ENCODE measurements at places on chromosomes 3 and 15. TPM values are rescaled to one million over a fixed set of nuclear protein-coding genes. Genes with fewer than 3 reads are reported as not detected.
A peak's percentile ranks its signal among the peaks of the same experiment; 100 is the strongest.

DNA sequence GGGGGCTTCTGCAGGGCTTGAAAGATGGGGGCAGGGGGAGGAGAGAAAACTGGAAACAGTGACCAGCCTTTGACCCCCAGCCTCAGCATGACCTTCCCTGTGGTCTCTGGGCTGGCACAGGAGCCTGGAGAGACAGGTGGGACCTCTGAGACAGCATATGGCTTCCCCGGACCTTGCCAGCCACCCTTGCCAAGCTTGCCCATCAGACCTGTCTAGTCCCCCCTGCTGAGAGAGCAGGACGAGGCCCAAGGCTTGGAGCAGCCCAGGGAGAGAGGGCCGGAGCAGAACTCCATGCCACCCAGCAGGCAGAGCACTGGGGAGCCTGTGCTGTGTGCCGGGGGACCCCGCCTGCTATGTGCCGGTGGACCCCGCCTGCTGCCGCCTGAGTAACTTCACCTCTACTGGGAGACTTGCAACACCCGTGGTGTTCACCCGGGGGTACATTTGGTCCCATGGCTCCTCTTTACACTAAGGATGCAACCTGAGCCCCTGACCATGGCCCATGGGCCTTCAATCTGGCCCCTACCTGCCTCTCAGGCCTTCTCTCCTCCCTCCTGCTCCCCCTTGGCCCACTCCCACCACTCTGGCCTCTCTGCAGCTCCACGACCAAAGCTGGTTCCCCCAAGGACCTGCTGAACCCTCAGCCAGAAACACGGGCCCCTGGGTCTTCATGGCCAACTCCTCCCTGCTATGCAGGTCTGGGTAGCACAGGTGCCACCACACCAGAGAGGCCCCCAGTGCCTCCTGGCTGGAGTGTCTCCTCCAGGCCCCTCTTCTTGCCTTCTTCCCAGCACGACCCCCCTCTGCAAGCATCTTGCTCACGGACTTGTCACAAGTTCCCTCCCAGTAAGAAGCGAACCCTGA, 21.1 kb upstream of the SLC41A3 start:
- DNase-seq: peak; percentile 65

- no peak for DNase-seq
Measured at GRCh38 chr3:127959873-127960272, 44.8 kb downstream of the KBTBD12 start.

DNA sequence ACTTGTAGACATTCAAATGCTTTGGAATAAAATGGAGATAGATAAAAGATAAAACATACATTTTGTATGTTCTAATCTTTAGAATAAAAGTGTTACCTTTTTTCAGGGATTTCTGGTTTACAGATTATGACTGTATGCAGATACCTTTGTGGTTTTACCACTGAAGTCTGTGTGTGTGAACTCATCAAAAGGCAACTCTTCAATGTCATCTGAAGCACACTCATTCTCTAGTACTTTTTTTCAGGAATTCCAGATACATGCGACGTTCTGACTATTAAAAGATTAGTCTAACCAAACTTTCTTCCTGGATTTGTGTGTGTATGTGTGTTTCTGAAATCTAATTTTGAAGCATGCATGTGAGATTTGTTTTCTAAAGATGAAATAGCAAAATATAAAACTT, 188.6 kb downstream of the NLGN1 start:
- no peak for DNase-seq

DNA sequence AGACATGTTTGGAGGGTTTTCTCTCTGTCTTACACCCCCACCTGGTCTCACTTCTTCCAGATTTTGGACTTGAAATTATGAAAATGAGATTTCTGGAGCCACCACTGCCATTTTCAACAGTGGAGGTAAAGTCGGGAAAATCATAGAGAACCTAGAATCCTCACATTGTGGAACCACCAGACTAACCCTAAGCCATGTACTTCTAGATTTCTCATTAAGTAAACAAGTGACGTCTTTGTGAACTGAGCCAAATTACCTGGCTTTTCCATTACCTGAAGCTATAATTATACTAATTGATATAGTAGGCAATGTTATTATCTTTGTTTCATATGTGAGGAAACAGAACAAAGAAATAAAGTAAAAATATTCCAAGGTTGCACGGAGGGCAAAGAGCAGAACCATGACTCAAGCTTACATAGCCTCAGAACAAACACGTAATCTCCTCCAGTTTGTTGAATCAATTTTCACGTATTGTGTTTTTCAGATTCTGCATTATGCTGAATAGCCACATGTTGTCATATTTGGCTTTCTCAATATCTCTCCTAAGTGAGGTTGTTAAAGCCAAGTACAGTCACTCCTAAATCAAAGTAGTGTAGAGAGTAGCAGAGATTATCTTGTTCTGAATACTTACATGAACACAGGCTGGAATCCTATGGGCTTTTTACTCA, 101.3 kb upstream of the CMC1 start:
- DNase-seq: no peak

GRCh38 chr3:59388555-59389270, 338.9 kb upstream of the CFAP20DC start:
- no peak for DNase-seq

- no peak for DNase-seq
Measured at GRCh38 chr3:5267252-5267651, 79.7 kb downstream of the EDEM1 start.

DNA sequence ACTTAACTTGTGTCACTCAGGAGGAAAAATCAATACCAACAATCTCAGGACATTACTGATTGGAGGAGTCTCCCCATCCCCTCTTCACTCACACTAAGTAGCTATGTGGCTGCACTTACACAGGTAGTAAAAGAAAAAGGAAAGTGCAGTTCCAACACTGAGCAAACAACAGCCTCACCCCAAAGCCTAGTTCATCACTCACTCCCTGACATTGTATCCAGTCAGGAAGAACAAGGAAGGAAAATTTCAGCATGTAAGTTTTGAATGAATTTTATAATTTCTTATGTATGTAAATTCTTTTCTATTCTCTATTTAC, 273.4 kb downstream of the IGSF11 start:
- no peak for DNase-seq

- DNase-seq: no peak
Measured at GRCh38 chr3:39428745-39429201, 22.3 kb downstream of the RPSA start.

- no peak for DNase-seq
Measured at GRCh38 chr15:57458356-57458781, 82.1 kb downstream of the CGNL1 start.

DNA sequence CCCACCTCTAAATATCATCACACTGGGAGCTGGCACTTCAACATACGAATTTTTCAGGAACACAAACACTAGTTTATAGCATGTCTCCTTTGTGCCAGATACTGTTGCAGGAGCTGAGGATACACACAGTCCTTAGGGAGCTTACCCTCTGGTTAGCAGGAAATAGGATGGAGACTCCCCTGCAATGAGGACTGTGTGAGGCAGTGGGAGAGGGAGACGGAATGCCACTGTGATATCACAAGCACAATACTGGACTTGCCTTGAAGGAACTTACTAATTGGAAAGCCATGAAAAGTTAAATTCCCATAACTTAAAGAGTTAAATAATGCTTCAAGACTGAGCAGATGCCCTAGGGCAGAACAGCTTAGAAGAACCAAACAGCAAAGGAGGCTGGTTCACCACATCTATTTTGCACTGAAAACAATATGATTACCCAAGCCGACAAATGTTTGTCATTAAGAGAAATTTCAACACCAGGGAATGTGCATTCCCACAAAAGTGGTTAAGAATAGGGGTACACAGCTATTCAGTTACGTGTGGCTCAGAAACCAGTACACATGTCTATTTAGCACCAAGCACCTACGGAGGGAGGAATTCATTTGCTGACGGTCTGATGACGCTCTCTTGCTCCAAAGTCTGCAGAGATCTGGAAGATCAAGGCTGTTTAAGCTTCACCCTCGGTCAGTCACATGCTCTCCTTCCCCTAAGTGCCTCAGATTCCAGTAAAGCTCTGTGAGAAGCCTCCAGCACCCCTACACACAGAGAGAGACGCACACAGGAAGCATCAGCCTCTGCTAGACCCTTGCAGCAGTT, 5.2 kb downstream of the TBC1D2B start:
- DNase-seq: peak; percentile 24

DNA sequence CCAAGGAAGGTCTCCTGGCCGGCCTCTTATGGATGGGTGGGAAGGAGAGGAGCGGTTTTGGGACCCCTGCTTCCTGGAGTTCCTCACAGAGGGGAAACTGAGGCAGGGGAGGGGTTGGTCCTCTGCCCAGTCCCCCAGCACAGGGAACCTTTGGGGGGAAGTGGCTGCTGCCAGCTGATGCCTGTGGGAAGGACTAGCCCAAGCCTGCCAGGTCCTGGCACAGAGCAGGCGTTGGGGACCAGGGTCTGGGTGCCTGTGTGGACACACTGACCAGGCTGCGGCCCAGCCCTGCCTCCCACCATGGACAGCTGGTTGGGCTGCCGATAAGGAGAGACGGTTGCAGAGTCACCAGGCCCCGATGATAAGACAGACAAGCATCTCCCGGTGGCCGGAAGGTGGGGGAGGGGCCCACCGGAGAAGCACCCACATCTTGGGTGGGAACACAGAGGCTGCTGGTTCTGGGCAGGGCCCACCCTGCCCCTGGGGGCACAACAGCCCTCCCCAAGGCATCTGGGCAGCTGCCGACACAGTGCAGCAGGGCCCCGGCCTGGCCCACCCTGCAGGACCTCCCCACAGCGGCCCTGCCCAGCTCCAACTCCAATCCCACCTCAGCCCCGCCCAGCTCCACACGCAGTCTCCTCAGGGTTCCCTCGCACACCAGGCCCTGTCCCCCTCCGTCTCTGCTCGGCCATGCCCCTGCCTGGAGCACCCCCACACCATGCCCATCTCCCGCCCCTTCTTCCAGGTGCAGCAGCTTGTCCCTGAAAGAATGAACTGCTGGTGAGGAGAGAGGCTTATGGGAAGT, 50.7 kb downstream of the DNAJB8 start:
- DNase-seq: no peak

GRCh38 chr15:88699861-88700260, 61.0 kb downstream of the ISG20 start:
- DNase-seq: peak; percentile 67

DNA sequence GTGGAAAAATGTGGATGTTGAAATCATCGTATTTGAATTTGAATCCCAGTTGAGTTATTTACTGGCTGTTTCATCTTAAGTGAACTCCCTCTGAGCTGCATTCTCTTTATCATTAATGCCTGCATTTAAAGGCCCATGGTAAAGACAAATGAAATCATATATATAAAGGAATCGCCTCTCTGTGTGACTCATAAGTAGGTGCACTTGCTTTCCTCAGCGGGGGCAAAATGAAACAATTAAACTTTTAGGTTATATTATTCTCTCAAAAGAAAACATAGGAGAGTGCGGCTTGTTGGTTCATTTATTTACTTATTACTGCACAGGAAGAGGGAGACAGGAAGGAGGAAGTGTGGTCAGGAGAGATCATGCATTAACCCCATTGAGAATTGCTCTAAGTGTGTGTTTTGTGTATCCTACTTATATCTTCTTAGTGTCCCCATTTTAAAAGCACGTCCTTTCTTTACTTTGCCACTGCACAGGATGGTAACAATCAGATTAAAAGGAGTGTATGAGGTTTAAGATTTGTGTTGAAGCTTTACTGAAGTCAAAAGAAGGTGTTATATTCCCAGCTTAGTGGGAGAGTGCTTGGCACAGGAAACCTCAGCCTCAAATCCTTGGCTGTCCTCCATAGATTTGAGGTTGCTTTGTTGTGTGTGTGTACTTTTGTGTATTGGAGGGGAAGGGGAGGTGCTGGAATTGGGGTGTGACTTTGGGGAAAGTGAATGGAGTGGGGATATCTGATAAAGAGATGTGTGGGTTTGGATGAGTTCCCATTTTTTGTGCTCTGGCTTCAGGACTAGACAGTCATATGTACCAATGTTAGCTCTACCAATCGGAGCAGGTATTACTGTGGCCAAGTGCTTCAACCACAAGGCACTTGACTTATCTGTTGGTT, 595.8 kb upstream of the NR2F2 start:
- no peak for DNase-seq

- no peak for DNase-seq
Measured at GRCh38 chr3:172070802-172071201, 31.4 kb downstream of the FNDC3B start.

- DNase-seq: no peak
Measured at GRCh38 chr3:114874522-114874971, 272.5 kb downstream of the ZBTB20 start.

- no peak for DNase-seq
Measured at GRCh38 chr3:107910713-107911259, 180.0 kb downstream of the CD47 start.

DNA sequence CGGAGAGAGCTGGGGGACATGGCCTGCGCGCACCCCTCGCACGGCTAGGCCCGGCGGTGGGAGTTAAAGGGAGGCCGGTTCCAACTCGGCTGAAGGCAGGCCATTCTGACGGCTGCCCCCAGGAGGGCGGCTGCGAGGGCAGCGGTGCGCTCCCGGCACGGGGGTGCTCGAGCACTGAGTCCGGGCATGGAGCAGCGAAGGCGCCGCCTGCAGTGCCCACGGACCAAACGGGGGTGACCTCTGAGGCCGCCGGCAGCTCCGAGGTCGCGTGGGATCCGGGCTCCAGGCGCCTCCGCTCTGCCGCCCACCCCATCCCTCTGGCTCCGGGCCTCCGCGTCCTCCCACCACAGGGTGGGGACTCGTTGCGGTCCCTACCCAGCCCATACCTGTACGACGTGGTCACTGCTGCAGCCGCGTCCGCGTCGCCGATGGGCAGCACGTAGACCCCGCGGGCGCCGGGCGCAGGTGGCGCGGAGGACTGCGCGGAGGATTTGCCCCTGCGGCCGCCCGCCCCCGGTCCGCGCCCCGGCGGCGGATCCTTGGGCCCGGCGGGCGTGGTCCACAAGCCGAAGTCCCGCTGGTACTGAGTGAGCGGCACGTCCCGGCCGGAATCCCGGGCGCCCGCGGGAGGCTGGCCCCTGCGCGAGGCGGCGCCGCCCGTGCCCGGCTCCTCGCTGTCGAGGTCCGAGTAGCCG, 469 bp downstream of the MAP6D1 start:
- no peak for DNase-seq

GRCh38 chr3:176824811-176825210, 372.5 kb downstream of the TBL1XR1 start:
- no peak for DNase-seq

DNA sequence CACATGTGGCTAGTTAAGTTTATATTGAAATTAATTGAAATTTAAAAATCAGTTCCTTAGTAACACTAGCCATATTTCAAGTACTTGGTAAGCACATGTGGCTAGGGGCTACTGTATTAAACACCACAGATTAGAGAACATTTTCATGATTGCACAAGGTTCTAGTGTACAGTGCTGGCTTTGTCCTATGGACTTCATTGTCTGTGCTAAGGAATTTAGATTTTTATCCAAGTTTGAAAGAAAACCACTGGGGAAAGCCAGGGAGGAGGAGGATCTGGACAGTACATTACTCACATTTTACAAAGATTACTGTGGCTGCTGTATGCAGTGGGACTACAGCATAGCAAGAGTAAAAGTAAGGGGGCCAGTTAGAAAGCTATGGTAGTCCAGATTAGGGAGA, 13.9 kb downstream of the STAC start:
- DNase-seq: no peak

Gene PIK3CA
- 68.3 TPM for total RNA-seq

Gene HIGD2B
- not detected for total RNA-seq

Gene CPOX
- 14.7 TPM for total RNA-seq

Gene SCN11A
- 0.32 TPM for total RNA-seq

Gene CLDN16
- not detected for total RNA-seq

Gene CFAP100
- not detected for total RNA-seq

Gene SLC12A8
- 2.3 TPM for total RNA-seq

Gene ADGRG7
- total RNA-seq: not detected

Gene ROBO1
- total RNA-seq: 7.1 TPM

Gene ULK4
- total RNA-seq: 7.9 TPM

Gene SNTN
- total RNA-seq: not detected
